Stimulated activated CD8-positive, alpha-beta memory T cell treated with anti-CD3 and anti-CD28 coated beads, Interleukin-7, amount 100 ng/mL, for 1 hour (primary cell): ENCODE measurements at places on chromosomes 2 and 18.

DNA sequence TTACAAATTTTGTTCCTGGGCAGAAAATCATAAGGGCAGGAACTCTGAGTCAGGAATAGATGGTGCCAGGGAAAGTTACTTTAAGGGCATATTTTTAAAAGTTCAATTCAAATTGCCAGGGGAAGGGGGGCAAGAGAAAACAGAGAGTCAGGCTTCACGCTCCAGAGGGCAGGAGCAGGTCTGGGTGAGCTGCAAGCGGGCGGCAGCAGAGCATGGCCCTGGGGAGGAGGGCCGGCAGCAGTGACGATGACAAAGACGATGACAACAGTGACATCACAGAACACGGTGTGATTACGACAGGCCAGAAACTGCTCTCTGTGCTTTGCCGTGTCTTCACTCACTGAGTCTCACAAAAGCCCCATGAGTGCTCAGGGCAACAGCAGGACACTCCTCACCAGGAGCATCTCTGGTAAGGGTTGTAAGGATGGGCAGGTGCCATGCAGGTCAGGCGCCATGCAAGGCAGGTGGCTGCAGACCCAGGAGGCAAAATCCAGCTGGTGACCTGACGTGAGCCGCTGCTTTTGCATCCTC lies 23.3 kb downstream of the CHST10 start:
- DNase-seq: no peak

DNA sequence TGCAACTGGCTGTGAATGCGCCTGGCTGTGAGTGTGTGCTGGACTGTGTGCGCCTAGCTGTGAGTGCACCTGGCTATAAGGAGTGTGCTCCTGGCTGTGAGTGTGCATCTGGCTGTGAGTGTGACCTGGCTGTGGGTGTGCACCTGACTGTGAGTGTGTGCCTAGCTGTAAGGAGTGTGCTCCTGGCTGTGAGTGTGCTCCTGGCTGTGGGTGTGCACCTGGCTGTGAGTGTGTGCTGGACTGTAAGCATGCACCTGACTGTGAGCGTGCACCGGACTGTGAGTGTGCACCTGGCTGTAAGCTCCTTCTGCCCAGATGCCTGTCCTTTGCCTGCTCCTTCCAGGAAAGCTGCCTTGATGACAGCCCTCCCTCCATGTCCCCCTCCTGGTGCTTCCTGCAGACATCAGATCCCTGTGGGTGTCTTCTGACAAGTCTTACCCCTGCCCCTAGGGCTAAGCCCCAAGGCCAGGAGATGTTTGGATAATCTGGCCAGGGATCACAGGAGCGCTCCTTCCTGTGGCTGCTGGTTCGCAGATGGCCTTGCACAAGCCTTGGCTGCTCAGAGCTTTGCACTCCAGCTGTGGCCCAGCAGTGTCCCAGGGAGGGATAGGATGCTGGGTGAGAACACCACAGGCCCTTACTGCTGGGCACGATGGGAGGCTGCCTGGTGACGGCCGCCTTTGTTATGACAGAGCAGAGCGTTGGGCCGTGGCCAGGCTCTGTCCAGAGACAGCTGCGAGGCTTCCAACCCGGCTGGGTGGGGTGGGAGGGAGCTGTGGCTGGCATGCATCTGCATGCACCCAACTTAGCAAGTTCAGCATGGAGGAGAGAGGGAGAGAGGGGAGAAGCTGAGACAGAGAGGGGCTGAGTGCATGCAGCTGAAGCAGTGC lies 89.9 kb downstream of the GLI2 start:
- DNase-seq: no peak

DNA sequence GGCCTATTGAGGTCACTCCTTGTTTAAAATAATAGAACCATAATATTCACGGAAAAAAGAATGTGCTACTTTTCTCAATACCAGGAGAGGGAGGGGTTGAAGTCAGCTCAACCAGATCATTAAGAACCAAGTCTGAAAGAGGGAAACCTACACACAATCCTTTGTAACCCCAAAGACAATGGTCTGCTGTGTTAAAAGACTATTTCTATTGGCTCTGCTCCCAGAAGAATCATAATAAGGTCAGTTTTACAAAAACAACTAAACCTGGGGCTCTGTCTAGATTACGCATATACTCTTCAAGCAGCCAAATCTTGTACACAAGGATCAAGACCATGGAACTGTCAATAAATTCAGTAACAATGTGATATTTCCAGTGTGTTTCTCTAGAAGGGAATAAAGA lies 177.2 kb upstream of the CRIM1 start:
- DNase-seq: no peak

GRCh38 chr18:75204732-75205513 lies 4.0 kb downstream of the PTGR3 start:
- DNase-seq: no peak

DNA sequence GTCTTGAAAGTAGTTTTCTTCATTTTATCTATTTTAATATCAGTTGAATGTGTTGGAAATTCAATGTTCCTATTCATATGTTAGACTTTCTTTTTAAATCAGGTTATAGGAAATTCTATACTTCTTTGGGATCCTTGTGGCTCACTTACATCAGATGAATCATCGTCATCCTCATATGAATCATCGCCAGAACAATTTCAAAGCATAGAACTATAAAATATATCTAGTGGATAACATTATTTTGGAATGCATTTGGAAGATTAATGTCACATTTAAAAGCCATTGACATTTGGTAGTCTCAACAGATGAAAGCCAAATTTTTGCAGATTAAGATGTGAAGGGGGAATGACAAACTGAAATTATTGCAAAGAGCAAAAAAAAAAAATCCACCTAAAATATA lies 94.1 kb downstream of the FAM161A start:
- DNase-seq: no peak

- DNase-seq: no peak
These were observed 8.3 kb upstream of the ZC3H15 start for GRCh38 chr2:186477790-186478189.

- no peak for DNase-seq
These were observed 39.0 kb upstream of the SLC35F5 start for GRCh38 chr2:113795405-113795920.

DNA sequence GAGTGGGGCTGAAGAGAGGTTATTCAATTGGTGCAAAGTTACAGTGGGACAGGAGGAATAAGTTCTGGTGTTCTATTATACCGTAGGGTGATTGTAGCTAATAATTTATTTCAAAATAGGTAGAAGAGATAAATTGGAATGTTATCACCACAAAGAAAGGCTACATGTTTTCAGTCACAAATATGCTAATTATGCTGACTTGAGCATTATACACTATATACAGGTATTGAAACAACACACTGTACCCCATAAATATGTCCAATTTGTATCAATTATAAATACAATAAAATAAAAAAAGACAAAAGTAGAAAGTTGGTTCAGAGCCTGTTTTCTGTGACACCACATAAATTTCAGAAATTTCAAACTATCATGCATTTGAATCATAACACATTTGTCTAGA lies 97.7 kb downstream of the CDH19 start:
- DNase-seq: no peak

GRCh38 chr2:41998186-41999127 lies 49.4 kb upstream of the PKDCC start:
- no peak for DNase-seq

DNA sequence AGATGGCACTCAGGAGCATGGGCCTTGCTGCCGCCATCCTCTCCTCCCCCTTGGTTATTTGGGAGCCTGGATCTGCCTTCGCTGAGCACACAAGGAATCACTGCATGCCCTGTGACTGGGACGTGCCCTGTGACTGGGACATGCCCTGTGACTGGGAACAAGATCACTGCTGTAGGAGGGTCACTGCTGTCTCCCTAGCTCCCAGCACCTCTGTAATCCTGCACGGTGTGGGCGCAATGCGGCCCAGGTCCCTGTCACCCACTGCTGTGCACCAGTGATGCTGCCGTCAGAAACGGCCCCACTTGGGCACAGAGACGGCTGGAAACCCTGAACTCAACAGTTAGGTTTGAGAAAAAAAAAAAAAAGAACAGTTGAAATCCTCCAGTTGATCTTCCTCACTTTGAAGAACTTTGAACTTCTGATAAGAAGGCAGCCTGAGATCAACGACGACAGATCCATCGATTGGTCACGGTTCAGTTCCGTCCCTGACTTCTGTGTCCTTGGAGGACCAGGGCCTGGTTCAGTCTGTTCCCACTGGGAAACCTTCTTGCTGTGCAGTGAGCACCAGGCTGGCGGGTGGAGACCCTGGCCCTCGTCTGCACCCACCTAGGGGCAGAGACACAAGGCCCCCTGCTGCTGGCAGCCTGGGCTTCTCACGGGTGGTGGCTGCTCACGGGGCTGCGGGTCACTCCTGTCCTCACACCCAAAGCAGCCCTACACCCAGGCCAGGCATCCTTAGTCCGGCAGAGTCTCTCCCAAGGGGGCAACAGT lies 125.9 kb downstream of the PXDN start:
- no peak for DNase-seq

GRCh38 chr2:206231669-206232286 lies 42.7 kb upstream of the ZDBF2 start:
- no peak for DNase-seq

DNA sequence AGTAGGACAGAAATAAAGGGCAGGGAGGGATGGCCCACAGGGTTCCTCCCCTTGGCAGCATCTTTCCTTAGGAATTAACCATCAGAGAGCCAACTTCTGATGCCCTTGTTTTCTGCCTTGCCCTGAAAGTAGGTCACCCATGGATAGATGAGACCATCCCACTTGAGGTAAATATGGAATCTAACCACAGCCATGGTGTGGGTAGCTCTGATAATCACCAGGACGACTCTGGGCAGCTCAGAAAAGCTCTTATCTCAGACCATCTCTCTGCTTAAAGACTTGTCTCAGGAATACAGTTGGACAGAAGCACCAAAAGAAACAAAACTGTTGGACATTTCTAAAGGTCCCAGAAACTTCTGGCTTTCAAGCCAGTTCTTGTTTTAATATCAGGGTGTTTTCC lies 101.4 kb upstream of the CELF4 start:
- no peak for DNase-seq

DNA sequence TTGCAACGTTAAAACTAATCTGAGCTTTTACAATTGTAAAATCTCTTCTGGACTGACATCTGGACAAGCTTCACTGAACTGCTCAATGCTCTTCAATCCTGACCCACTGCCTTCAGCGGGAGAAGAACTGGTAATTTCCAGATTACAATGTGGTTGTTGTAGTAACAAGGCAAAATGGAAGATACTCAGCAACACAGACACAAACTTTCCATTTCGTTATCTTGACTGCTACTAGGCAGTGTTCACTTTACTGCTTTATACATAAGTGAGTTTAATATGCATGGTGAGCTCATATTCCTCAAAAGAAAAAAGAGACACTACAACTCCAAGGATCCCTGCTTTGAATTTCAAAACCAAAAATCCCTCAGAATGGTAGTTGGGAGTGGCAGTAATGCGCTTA lies 51.9 kb downstream of the GRB14 start:
- no peak for DNase-seq

GRCh38 chr18:70643812-70644211 lies 355.0 kb downstream of the SOCS6 start:
- DNase-seq: no peak

DNA sequence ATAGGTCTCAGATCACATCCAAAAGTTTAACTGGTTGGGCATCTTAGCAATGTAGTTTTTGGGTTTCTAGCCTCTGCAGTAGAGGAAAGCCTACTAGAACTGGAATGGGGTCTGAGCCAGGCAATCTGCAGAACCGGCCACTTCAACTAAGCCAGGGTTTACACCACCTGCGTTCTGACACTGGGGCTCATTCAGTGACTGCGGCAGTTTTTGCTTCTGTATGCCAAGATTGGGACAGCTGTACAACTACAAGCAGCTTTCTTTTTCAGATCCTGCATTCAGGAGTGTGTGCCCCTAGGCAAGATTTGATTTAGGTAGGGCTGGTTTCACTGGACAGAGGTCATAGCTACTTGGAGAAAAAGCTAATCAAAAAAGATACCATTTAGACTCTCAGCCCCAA lies 43.7 kb upstream of the IGFBP5 start:
- no peak for DNase-seq

GRCh38 chr2:238811759-238812158 lies 36.1 kb upstream of the TWIST2 start:
- DNase-seq: no peak

DNA sequence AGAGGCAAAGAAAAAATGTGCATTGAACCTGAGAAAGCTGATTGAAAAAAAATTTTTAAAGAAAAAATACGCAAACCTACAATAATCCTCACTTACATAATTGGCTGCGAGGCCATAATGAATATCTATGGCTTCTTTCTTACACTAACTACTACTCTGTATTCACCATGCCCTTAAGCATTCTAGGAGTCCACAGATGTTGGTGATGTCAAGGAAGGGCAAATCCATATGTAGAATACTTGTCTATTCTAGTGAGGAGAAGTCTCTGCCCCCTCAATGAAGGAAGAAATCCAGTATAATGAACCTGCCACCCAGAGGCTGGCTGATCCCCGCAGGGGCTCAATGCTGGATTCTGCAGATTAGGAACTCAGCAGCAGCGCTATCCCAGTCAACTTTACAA lies 14.3 kb downstream of the GALNT3 start:
- DNase-seq: no peak

DNA sequence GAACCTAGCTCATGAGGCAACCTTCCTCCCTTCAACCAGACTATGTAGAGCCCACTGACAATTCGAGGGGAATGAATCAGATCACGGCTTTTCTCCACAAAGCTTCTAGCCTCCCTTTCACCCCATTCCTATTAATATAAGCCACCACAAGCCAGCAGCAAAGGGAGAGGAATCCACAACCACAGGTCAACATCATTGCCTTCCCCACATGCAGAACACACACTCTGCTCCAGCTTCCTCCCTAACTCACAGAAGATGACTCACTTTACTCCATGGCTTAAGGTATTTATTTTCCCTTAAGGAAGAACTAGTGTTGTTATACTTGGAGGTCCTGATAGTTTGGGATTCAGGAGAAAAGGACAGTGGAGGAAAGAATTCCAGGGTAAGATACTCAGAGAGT lies 272.2 kb downstream of the C1D start:
- no peak for DNase-seq

- no peak for DNase-seq
These were observed at the start of the genes ABCG5 and ABCG8 for GRCh38 chr2:43838560-43839267. TSS of gene ABCG5 (minus strand) at chr2:43838839. CDS start at chr2:43838679, 160 bp downstream. TSS of gene ABCG8 (plus strand) at chr2:43838971. CDS start at chr2:43839054, 83 bp downstream.

- no peak for DNase-seq
These were observed 177.0 kb downstream of the SEPTIN10 start for GRCh38 chr2:109436610-109437225.

GRCh38 chr2:149466635-149467034 lies 120.9 kb downstream of the MMADHC start:
- no peak for DNase-seq

GRCh38 chr2:54768772-54769428 lies 45.4 kb downstream of the EML6 start:
- DNase-seq: no peak

- DNase-seq: no peak
These were observed 146.4 kb downstream of the MYT1L start for GRCh38 chr2:2184549-2185249.

GRCh38 chr2:64972426-64972825 lies 16.8 kb upstream of the SLC1A4 start:
- no peak for DNase-seq

GRCh38 chr2:226450141-226450540 lies 349.5 kb downstream of the IRS1 start:
- DNase-seq: no peak

DNA sequence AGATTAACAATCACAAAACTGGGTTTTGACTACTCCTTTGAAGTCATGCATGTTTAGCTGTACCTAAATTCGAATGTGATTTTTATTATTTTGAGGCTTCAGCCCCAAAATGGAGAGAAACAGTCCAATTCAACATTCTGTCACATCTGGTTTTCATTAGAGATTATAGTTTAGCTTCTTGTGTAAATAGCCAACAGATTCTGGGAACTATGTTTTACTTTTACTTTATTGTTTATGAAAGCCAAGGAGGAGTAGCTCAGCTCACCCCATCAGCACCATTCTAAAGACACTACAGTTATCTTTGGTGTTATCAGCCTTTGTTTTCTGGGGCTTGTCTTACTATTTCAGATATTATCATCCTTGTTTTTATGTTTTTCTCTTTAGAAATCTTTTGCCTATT lies 465.0 kb upstream of the CWC22 start:
- DNase-seq: no peak
